ENCODE measurements at places on chromosomes 1 and 21. TPM values are rescaled to one million over a fixed set of nuclear protein-coding genes. Genes with fewer than 3 reads are reported as not detected.
A peak's percentile ranks its signal among the peaks of the same experiment; 100 is the strongest.

The TRIM17 gene
- total RNA-seq = not detected

The MAP3K21 gene
- 5.1 TPM for total RNA-seq

The ERG gene
- 4.7 TPM for total RNA-seq

The GPR89B gene
- 11.3 TPM for total RNA-seq

The HTR1D gene
- not detected for total RNA-seq

The OTUD7B gene
- 18.4 TPM for total RNA-seq

The NR1I3 gene
- 153 TPM for total RNA-seq

The RGS8 gene
- total RNA-seq = not detected

The WNT9A gene
- total RNA-seq = 0.09 TPM

The S100A2 gene
- not detected for total RNA-seq

GRCh38 chr1:202376247-202376646, 27.7 kb downstream of the PPP1R12B start:
- no peak overlapping the region for H3K4me3 ChIP-seq
- H3K36me3 ChIP-seq = no peaks in the 10 kb centered on the region
- no peak for DNase-seq

- no peaks in the 10 kb centered on the region for H3K4me1 ChIP-seq
- no peak overlapping the region for H3K4me3 ChIP-seq
- no peak overlapping the region for H3K27ac ChIP-seq
- no peak for DNase-seq
These were observed 61.4 kb upstream of the CNN3 start for GRCh38 chr1:94988356-94988755.

GRCh38 chr1:25516686-25517085, 26.7 kb upstream of the LDLRAP1 start:
- no peaks in the 10 kb centered on the region for H3K4me1 ChIP-seq
- H3K36me3 ChIP-seq = no peaks in the 10 kb centered on the region
- H3K27me3 ChIP-seq = no peaks in the 10 kb centered on the region
- no peak for DNase-seq
- H3K4me3 ChIP-seq = no peak overlapping the region

DNA sequence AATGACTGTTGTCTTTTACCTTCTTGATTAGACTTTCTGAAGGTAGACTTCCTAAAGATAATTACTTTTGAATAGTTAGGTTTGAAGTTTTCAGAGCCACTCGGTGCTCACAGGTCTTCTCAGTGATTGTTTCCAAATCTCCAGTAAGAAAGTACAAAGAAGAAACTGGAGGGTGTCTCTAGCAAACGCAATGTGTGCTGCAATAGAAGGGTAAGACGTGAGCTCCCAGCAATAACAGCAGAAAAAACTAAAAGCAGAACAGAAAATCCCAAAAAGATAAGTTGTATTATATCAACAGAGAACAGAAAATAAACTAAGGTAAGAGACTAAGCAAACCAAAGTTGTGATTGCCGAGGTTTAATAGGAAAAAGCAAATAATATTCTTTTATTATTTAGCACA, 1.8 kb downstream of the CTTNBP2NL start:
- H3K4me1 ChIP-seq = peaks cover 5% of the 10 kb centered on the region
- no peak overlapping the region for H3K4me3 ChIP-seq
- DNase-seq = no peak

DNA sequence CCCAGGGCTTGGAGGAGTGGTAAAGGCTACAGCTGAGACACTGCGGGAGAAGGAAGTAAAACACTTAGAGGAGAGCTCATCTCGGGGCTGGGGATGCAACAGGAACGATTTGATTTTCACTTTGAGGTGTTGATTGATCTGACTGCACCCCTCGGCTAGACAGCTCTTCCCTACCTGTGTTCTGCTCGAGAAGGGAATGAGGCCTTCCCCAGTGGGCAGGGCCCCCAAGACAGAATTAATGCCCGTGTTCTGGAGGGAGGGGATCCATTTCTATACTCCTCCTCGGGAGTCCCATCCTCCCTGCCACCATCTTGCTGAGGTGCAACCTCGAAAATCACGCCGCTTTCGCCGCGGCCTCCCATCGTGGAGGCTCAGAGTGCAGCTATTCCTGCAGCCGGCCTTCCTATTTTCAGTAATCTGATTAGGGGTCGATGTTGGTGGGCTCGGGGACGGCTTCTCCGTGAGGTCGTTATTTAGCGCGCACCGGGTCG, 2.4 kb downstream of the ATP2B4 start:
- H3K4me1 ChIP-seq = no peaks in the 10 kb centered on the region
- H3K4me3 ChIP-seq = peak overlapping the region; percentile 75
- no peak for DNase-seq

GRCh38 chr1:192601143-192601542, 25.6 kb downstream of the RGS1 start:
- DNase-seq = no peak
- no peak overlapping the region for H3K27ac ChIP-seq
- no peak overlapping the region for H3K4me3 ChIP-seq
- no peaks in the 10 kb centered on the region for H3K36me3 ChIP-seq
- no peaks in the 10 kb centered on the region for H3K4me1 ChIP-seq

- H3K36me3 ChIP-seq = no peaks in the 10 kb centered on the region
- no peak overlapping the region for H3K27ac ChIP-seq
- no peaks in the 10 kb centered on the region for H3K4me1 ChIP-seq
- no peak overlapping the region for H3K4me3 ChIP-seq
- DNase-seq = no peak
- no peaks in the 10 kb centered on the region for H3K27me3 ChIP-seq
These were observed 12.8 kb downstream of the OTUD7B start for GRCh38 chr1:149997585-149998262.

DNA sequence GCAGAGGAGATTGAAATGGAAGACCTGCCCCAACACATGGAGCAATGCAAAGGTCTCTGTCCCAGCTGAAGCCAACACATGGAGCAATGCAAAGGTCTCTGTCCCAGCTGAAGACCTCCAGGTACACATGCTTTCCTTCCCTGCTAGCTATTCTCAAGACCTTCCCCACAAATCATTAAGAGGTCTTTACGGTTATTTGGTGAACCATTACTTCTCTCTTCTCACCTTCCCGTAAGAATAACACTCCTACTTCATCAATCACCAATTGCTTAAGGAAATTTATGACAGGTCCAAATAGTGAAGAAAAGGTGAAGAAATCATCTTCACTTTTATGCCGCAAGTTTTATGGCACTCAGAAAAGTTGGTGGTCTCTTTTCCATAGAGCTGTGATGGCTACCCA, 138.8 kb downstream of the NTPCR start:
- DNase-seq = no peak
- no peaks in the 10 kb centered on the region for H3K4me1 ChIP-seq
- H3K27ac ChIP-seq = no peak overlapping the region
- H3K27me3 ChIP-seq = no peaks in the 10 kb centered on the region
- no peak overlapping the region for H3K4me3 ChIP-seq
- H3K36me3 ChIP-seq = no peaks in the 10 kb centered on the region

- H3K27ac ChIP-seq = no peak overlapping the region
- no peaks in the 10 kb centered on the region for H3K27me3 ChIP-seq
- H3K4me1 ChIP-seq = no peaks in the 10 kb centered on the region
- no peak for DNase-seq
- H3K36me3 ChIP-seq = peaks cover 6% of the 10 kb centered on the region
These were observed 2.4 kb downstream of the NOC2L start for GRCh38 chr1:956636-957035.

- no peaks in the 10 kb centered on the region for H3K36me3 ChIP-seq
- H3K27me3 ChIP-seq = no peaks in the 10 kb centered on the region
- H3K27ac ChIP-seq = peak overlapping the region; percentile 8
- no peak for DNase-seq
- no peak overlapping the region for H3K4me3 ChIP-seq
- H3K4me1 ChIP-seq = no peaks in the 10 kb centered on the region
These were observed 45.3 kb upstream of the CTBS start for GRCh38 chr1:84619383-84620102.

GRCh38 chr21:23951251-23951650, 1656.0 kb downstream of the MRPL39 start:
- H3K4me3 ChIP-seq = no peak overlapping the region
- no peaks in the 10 kb centered on the region for H3K36me3 ChIP-seq
- no peaks in the 10 kb centered on the region for H3K27me3 ChIP-seq
- DNase-seq = no peak

GRCh38 chr1:206512058-206512850, 4.9 kb downstream of the RASSF5 start:
- H3K4me1 ChIP-seq = peaks cover 4% of the 10 kb centered on the region
- H3K36me3 ChIP-seq = no peaks in the 10 kb centered on the region
- H3K27ac ChIP-seq = peak overlapping the region; percentile 7
- DNase-seq = no peak

GRCh38 chr1:15952317-15953258, 23.3 kb downstream of the ZBTB17 start:
- H3K36me3 ChIP-seq = no peaks in the 10 kb centered on the region
- peak overlapping the region; percentile 43 for H3K27ac ChIP-seq
- no peaks in the 10 kb centered on the region for H3K4me1 ChIP-seq
- H3K27me3 ChIP-seq = no peaks in the 10 kb centered on the region
- no peak overlapping the region for H3K4me3 ChIP-seq
- DNase-seq = no peak

- no peaks in the 10 kb centered on the region for H3K36me3 ChIP-seq
- no peak overlapping the region for H3K27ac ChIP-seq
- no peaks in the 10 kb centered on the region for H3K4me1 ChIP-seq
- no peaks in the 10 kb centered on the region for H3K27me3 ChIP-seq
- H3K4me3 ChIP-seq = no peak overlapping the region
These were observed 6.3 kb upstream of the LAD1 start for GRCh38 chr1:201405484-201405831.

- H3K4me1 ChIP-seq = peaks cover 63% of the 10 kb centered on the region
- DNase-seq = no peak
- peaks cover 7% of the 10 kb centered on the region for H3K36me3 ChIP-seq
- H3K4me3 ChIP-seq = peak overlapping the region; percentile 4
- H3K27ac ChIP-seq = peak overlapping the region; percentile 77
These were observed 1.9 kb downstream of the TOR1AIP2 start for GRCh38 chr1:179875596-179876299.

- DNase-seq = no peak
- no peaks in the 10 kb centered on the region for H3K27me3 ChIP-seq
- H3K4me3 ChIP-seq = no peak overlapping the region
- H3K27ac ChIP-seq = no peak overlapping the region
- no peaks in the 10 kb centered on the region for H3K4me1 ChIP-seq
- no peaks in the 10 kb centered on the region for H3K36me3 ChIP-seq
These were observed 22.7 kb upstream of the SCAF4 start for GRCh38 chr21:31754708-31754960.

DNA sequence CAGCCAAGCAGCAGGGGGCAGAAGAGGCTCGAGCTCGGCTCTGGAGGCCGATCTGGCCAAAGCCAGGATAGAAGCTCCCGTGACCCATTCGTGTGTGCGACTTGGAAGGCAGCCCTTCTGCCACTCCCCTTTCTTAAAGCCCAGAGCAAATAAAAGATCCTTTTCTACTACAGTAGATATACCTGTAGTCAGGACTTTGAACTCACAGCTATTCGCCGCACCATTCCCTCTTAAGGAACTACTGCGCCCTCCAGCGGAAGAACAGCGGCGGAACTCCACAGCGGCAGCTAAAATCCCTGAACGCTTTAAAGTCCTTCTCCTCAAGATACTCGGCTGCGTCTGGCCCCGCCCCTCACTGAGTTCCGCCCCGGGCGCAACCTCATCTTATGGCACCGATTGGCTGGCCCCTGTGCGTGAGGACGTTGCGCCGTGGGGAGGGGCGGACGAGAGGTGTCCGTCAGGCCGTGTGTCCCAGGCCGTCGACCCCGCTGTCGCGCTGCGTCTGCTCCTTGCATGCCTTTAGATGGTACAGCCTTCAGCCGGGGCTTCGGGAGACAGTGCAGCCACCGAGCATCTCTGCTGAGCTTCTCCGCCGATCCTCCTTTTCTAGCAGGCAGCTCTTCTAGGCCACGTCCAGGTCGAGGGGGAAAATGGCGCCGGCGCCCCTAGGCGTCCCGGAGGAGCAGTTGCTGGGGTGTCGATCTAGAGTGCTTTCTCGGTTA, at the start of gene LRIG2:
TSS of gene LRIG2 (plus strand) at position 442 of the 722 bp plus-strand sequence. CDS start at position 651, 209 bp downstream.
- no peaks in the 10 kb centered on the region for H3K4me1 ChIP-seq
- H3K4me3 ChIP-seq = peak within 1 kb of the TSS; percentile 94
- no peaks in the 10 kb centered on the region for H3K36me3 ChIP-seq
- DNase-seq = peak; percentile 98

- peaks cover 44% of the 10 kb centered on the region for H3K36me3 ChIP-seq
- peak overlapping the region; percentile 33 for H3K27ac ChIP-seq
- DNase-seq = no peak
- H3K4me3 ChIP-seq = no peak overlapping the region
- H3K27me3 ChIP-seq = no peaks in the 10 kb centered on the region
These were observed 35.2 kb downstream of the SLC45A1 start for GRCh38 chr1:8352886-8353785.

- DNase-seq = no peak
- no peaks in the 10 kb centered on the region for H3K36me3 ChIP-seq
- H3K4me3 ChIP-seq = no peak overlapping the region
These were observed 26.8 kb downstream of the DNAJC11 start for GRCh38 chr1:6674771-6675170.

DNA sequence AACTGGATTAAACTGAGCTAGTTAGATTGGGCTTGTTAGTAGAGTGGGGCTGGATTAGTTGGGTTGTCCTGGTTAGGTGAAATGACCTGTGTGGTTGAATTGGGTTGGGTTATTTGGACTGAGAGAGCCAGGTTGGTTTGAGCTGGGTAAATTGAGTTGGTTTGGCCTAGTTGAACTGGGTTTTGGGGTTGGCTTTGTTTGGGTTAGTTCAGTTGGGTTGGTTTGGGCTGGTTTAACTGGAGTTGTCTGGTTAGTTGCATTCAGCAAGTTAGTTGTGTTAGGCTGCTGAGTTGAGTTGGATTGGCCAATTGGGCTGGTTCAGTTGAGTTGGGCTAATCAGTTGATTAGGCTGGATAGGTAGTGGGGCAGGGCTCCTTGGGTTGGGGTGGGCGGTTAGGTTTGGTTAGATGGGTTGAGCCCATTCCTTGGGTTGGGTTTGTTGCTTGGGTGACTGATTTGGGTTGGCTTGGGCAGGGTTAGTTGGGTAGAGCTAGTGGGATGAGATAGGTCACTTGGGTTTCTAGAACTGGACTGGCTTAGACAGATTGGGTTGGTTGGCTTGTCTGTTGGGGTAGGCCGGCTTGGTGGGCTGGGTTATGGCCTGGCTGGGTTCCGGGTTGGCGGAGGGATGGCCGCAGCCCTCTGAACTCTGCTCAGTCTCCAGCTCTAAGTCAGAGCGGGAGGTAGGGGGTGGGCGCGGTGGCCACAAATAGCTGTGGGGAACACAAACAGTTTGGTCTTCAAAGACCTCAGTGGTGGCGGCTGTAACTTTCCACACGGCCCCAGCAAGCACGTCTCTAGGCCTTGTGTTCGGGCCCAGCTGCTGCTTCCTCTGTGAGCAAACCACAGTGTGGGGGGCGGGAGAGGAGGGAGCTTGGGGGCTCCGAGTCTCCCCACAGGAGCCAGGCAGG, 67.2 kb upstream of the RUNX3 start:
- peak; percentile 24 for DNase-seq
- no peaks in the 10 kb centered on the region for H3K27me3 ChIP-seq
- H3K27ac ChIP-seq = no peak overlapping the region
- no peaks in the 10 kb centered on the region for H3K36me3 ChIP-seq
- H3K4me3 ChIP-seq = no peak overlapping the region

GRCh38 chr1:39224295-39224829, 19.9 kb downstream of the MACF1 start:
- H3K4me1 ChIP-seq = no peaks in the 10 kb centered on the region
- no peak overlapping the region for H3K4me3 ChIP-seq
- no peaks in the 10 kb centered on the region for H3K36me3 ChIP-seq
- no peak overlapping the region for H3K27ac ChIP-seq
- no peak for DNase-seq
- H3K27me3 ChIP-seq = no peaks in the 10 kb centered on the region
